Stimulated activated CD4-positive, alpha-beta T cell treated with anti-CD3 and anti-CD28 coated beads, TNF-alpha, amount 100 ng/mL, for 24 hours (primary cell): ENCODE measurements at places on chromosomes 11 and 22.

- DNase-seq, result no peak
Observed at GRCh38 chr11:99446400-99446799, 425.7 kb downstream of the CNTN5 start.

GRCh38 chr22:32745996-32746322 is 55.5 kb upstream of the TIMP3 start:
- no peak for DNase-seq

DNA sequence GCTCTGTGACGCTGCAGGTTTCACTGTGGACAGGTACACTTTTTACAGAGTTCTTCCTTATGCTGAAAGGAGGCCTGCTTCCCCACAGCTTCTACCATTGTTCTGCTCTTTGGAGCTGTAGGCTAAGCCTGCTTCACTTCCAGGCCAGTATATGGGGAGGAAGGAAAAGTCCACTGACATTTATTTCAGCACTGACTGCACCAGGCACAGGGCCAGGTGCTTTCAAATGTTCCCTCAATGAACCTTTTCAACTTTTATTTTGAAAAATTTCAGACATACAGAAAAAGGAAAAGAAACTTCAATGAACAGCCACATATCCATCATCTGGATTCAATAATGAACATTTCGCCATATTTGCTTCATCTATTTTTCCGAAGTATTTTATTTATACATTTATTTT is 22.0 kb downstream of the POU2F3 start:
- no peak for DNase-seq

DNA sequence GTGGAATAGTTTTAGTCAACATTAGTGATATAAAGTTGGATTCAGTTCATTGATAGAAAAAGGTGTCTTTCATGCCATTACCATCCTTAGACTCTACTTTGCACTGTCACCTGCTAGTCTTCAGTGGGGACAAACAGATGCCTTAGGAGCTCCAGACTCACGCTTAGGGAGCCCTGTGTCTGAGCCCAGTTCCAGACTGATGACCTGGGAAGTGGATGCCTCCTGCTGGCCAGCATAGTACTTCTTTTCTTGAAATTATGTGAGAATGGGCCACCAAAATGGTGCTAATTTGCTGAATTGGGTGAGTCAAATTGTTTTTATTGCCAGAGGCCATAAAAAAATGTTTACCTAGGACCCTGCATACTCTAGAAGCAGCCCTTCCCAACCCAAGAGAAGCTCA is 53.9 kb downstream of the NOX4 start:
- DNase-seq, result no peak

DNA sequence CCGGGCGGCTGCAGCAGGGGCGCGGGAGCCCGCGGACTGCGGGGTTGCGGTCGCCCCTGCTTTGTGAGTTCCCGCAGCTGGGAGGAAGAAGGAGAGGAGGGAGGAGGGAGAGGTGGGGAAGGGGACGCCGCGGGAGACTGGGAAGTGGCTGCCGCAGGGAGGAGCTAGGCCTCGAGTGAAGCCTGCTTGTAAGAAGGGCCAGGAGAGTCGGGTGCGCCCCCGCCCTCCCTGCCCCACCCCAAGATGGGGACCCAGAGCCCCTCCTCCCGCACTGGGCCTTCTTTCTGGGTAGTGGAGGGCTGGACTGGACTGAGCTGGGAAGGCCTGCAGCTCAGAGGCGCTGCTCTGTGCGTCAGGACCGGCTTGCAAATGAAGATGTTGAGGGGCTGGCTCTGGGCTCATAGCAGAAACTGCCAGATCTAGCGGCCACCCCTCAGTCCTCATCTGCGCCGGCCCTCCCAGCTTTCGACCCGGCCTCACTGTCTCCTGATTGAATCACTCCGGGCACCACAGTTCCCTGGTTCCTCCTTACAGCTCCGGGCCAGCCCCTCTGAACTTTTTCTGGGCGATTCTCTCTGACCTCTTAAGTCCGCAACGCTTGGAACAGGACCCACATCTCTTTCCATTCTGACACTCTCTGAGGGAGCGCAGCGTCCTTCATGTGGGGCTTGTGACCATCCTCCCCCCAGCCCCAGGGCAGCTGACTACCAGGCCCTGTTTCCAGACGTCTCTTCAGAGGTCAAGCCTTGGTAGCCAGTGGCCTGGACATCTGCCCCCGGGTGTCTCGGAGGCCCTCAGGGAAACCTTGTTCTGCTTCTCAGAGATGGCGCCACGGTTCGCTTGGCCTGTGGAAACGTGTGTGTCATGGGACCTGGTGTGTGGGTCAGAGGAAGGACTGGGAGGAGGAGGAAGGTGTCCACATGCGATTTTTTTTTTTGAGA is 21.9 kb downstream of the SERPINH1 start:
- no peak for DNase-seq

DNA sequence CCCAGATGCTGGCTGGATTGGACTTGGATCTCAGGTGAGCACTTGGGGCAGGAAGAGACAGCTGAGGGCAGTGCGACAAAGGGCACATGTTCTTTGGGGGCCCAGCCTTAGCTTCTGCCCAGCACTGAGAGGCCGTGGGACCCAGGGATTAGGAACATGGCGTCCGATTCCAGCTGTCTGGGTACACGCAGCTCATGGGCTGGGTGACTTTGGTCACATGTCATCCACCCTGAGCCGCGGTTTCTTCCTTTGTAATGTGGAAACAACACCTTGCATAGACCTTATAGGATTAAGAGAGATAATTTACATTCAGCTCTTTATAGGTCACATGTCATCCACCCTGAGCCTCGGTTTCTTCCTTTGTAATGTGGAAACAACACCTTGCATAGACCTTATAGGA is 39.8 kb downstream of the MYO18B start:
- DNase-seq, result no peak

DNA sequence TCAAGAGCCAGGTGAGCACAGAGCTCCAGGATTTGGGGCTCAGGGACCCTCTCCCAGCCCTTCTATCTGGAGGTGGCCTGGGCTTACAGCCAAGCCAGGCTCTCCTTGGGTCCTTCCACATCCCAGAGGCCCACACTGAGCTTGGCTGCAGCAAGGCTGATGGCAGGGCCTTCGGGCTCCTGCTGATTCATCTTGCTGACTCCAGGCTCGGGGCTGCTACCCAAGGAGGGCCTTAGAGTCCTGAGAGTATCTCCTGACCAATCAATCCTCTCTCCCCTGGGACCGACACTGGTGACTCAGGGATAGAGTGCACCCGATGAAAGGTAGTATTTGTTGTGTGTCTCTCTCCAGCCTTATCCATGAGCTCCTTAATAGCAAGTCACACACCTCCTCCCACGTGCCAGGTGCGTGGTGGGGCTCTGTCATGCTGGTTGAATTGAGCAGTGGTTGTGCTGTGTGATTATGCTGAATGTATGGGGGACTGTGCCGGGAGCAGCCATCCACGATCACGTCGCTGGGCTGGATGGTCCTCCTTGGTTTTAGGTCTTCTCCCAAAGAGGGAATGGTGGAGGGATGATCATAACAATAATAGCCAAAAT is 62.3 kb downstream of the GRIK4 start:
- no peak for DNase-seq

GRCh38 chr22:41844513-41844912 is 11.6 kb downstream of the SREBF2 start:
- DNase-seq, result no peak

GRCh38 chr22:47613606-47614350 is 851.3 kb downstream of the TBC1D22A start:
- no peak for DNase-seq
